ENCODE measurements at places on chromosomes 1 and 21.

DNA sequence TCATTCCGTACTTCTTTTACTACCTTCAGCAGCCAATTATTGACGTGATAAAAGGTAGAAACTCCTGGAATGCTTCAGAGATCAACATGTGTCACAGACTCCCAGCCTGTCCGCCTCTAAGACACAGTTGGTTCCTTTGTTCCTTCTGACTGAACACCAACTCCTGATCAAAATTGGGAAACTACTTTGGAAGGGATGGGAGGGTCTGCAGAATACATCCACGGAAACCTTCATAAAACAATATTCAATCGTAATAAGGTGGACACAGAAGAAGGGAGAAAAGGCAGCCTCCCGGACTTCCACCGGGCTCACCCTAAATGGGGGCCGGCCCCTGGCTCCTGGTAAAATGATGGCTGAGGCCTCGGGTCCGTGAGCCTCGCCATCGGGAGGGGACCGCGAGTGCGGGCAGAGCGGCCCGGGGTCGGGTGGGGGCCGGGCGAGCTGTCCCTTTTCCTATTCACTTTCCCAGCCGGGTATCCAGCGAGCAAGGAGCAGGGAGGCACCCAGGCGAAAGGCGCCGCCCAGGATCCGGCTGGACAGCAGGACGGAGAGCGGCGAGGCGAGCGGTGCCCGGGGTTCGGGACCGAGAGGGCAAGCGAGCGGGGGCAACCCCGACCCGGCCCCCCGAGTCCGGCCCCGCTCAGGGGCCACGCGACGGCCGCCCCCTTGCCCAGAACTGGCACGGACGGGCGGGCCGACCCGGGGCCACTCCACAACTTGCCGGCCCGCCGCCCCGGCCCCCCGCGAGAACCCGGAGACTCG, 805 bp downstream of the NRIP1 start:
- peak; percentile 36 for DNase-seq

DNA sequence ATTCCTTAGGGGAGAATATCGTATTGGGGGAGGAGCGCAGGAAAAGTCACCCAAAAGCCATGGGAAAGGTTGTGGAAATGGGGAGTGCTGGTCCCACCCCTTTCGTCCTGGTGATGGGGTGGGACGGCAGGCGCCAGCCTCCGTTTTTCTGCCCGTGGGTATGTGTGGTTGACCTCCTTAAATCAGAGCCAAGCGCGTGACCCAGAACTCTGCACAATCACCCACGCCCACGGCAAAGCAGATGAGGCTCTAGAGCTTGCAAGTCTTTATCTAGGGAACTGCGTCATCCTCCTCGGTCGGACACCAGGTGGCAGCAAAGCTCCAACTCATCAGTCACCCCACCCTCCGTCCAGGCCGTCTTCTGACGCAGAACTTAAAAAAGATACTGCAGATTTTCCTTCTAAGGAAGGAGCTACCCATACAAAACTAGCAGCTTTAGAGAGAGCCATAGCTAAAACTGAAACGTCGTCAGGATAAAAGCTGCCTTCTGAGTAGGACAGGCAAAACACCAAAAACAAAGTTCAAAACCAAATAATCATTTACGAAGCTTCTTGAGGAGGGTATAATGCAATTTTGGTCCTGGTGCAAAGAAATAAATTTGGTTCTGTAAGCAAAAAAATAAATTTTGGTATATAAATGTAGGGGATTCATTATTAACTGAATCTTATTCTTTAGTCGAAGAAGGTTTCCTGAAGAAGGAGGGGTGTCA, 62.0 kb downstream of the TBX19 start:
- peak; percentile 96 for DNase-seq

GRCh38 chr1:35097224-35097623, 18.0 kb downstream of the ZMYM1 start:
- no peak for DNase-seq

DNA sequence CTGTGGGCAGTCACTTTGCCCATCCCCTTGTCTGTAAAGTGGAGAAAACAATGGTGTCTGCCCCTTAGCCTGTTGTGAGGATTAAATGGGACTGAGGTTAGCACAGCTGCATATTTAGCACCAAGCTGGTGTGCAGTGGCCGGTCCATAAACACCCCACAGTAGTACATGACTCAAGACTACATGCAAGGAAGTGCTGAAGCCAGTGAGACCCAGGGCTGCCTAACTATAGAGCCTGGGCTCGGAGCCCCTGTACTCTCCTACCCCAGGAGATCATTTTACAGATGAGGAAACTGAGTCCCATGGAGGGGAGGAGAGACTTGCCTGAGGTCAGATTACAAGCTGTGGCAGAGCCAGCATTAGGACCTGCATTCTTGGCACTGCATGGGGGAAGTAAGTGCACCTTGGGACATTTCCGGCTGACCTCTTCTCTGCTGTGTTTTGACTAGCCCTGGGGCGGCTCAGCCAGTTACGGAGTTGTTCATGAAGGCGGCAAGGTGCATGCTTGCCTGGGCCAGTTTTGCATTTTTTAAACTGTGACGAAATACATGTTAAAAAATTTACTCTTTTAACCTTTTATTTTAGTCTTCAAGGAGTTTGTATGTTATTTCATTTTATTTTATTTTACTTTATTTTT, 3.2 kb downstream of the SERINC2 start:
- no peak for DNase-seq

- DNase-seq = no peak
These were observed 26.1 kb downstream of the SPAG17 start for GRCh38 chr1:118158924-118159323.

Measured in suppressor macrophage treated with lipopolysaccharide for 1 hour (primary cell).